ENCODE measurements at places on chromosomes 6 and 20.

GRCh38 chr6:69285054-69285453 is 511.8 kb downstream of the LMBRD1 start:
- DNase-seq, result no peak

DNA sequence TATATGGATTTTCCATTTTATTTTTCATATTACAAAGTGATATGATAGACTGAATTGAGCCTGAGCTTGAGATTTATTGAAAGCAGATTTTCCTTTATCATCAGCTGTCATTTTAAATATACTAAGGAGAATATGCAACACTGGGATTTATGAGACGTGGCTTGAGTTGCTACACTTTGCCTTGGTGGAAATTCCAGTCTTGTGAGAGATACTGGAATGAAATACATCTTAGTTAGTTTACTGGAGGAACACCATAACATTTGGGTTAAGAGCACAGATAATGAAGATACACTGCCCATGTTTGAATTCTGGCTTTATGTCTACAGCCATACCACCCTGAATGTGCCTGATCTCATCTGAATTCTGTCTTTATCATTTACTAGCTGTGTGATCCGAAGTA is 86.5 kb upstream of the IFNGR1 start:
- no peak for DNase-seq

DNA sequence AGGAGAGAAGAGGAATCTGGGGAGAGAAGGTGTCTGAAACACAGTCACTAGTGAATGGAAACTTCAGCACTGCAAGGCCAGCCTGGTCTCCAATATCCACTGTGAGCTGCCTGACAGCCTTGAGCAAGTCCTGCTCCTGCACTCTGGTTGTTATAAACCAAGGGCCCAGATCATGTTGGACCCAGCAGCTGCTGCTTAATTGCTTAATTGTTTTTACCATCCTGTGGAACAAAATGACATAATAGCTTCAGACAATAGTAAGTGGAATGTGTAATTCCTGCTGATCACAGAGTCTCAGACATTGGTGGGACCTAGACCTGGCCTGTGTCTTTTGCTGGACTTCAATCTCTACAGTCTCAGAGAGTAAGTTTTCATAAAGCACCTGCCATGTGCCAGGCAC is 833.7 kb downstream of the TFAP2A start:
- no peak for DNase-seq

DNA sequence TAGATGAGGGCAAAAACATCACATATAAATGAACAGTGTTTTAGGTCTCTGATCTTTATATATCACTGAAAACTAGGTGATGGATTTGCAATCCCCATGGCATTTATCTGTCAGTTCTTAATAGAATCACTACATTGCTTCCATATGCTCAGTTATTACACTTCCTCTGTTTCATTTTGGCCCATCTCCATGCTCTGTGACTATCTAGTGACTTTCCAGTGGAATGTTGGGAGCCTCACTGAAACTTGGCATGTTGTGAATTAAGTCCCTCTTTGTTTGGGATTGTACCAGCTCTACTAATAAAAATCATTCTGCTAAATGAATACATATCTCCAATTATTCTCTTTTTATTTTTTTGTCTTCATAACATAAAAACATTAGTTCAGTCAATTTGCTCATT is 226.1 kb upstream of the CEP162 start:
- DNase-seq, result no peak

- no peak for DNase-seq
Observed at GRCh38 chr6:101747160-101747559, 353.7 kb downstream of the GRIK2 start.

DNA sequence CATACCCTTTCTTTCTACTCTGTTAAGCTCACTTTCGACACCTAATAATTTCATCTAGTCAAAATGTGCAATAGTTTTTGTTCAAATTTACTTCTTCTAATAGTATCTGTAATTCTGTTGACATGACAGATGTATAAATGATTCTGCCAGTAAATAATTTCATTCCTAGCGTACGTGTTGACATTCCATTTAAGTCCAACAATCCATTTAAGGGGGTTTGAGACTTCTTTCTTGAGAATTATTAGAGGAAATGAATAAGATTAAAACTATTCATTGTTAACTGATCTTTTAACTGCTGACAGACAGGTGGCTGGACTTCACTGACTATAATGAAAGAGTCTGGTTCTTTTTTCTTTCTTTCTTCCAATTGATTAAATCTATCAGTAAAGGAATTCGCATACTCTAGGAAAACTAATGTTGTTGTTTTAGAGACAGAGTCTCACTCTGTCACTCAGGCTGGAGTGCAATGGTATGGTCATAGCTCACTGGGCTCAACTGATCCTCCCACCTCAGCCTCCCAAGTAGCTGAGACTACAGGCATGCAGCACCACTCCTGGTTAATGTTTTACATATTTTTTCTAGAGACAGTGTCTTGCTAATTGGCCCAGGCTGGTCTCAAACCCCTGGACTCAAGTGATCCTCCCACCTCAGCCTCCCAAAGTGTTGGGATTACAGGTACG is 55.9 kb downstream of the MAP3K5 start:
- no peak for DNase-seq

DNA sequence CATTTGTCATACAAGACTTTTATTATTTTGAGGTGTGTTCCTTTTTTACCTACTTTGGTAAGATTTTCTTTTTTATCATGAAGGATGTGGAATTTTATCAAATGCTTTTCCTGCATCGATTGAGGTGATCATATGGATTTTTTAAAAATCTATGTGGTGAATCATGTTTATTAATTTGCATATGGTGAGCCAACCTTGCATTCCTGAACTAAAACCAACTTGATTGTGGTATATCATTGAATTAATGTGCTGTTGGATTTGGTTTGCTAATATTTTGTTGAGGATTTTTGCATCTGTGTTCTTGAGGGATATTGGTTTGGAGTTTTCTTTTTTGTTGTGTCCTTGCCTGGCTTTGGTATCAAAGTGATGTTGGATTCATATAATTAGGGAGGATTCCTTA is 848.1 kb upstream of the EYS start:
- DNase-seq, result no peak

- DNase-seq, result no peak
Observed at GRCh38 chr20:5600982-5601381, 149.2 kb upstream of the SHLD1 start.

- no peak for DNase-seq
Observed at GRCh38 chr20:46135856-46136633, 17.9 kb downstream of the CD40 start.

- DNase-seq, result peak; percentile 52
Observed at GRCh38 chr20:59121714-59122565, 41.7 kb upstream of the ZNF831 start.

GRCh38 chr20:35253010-35253409 is 24.9 kb downstream of the MMP24OS start:
- DNase-seq, result no peak

- DNase-seq, result no peak
Observed at GRCh38 chr20:10854976-10855375, 181.2 kb upstream of the JAG1 start.

GRCh38 chr6:46573140-46573539 is 79.5 kb downstream of the CYP39A1 start:
- DNase-seq, result no peak

DNA sequence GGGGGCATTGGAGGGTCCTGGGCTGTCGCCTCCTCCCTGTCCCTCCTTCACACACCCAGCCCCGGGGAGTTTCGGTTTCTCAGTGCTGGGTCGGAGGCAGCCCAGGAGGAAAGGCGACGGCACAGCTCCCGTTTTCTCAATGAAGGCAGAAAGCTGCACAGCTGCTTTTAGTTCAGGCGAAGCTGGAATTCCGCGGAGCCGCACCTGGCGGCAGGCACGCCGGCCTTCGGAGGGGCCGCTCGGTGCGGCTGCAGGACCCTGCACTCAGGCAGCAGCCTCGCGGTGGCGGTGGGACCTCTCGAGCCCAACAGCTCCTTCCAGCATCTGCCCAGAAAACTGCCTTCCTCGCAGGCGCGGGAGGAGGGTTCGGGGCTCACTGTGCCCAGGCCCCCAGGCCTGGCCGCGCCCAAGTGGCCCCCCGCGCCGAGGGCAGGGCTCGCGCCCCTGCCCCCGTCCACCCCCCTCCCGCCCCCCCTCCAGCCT is 4.6 kb downstream of the FOXQ1 start:
- DNase-seq, result no peak
